ENCODE measurements at places on chromosomes 1 and 21.
A peak's percentile ranks its signal among the peaks of the same experiment; 100 is the strongest.

- no peak for DNase-seq
These were observed 7.0 kb upstream of the MAST2 start for GRCh38 chr1:45796381-45796780.

DNA sequence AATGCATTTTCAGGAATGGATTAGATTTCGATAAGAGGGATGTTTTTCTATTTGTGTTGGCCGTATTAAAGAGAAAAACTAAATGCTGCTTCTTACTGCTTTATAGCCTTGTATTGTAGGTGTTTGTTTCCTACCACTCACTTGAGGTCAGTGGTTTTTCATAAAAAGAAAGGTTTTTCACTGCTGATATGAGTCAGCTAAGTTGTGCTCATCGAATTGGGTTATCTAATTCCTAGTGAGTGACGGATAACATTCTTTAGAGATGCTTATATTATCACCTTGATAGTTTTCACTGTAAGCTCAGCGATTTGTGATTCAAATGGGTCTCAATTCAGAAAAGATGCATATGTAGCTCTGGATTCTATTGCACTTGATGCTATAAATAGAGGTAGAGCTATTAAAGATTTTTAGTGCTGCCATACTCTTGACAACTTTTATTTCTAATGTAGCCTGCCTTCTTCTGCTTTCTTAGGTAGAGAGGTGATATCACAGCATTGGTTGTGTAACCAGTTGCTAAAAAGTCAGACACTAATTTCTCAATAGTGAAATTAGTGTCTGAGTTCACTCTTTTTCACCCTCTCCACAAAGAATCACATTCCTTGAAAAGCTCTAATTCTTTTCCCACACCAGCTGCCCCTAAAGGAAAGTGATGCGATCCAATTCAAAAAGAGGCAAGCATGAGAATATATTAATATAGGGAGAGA lies 180.0 kb downstream of the RASAL2 start:
- DNase-seq, result no peak

DNA sequence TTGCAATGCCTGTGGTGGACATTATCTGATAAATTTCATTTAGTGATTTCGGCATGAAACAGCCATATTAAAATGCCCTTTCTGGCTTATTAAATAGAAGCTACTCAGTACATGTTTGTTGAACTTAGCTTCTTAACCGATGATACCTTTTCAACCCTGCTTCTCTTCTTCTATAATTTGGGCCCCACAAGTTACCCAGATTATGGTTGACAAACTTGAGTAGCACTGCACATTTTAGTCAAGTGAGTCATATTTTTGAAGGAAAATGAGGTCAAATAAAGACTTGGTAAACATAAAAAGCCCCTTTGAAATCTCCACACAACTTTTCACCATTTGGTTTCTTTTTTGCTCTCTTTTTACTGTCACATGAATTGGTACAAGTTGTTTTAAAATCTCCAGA lies 33.8 kb downstream of the GIPC2 start:
- no peak for DNase-seq

GRCh38 chr1:80893115-80893514 lies 907.6 kb upstream of the ADGRL2 start:
- DNase-seq, result no peak

DNA sequence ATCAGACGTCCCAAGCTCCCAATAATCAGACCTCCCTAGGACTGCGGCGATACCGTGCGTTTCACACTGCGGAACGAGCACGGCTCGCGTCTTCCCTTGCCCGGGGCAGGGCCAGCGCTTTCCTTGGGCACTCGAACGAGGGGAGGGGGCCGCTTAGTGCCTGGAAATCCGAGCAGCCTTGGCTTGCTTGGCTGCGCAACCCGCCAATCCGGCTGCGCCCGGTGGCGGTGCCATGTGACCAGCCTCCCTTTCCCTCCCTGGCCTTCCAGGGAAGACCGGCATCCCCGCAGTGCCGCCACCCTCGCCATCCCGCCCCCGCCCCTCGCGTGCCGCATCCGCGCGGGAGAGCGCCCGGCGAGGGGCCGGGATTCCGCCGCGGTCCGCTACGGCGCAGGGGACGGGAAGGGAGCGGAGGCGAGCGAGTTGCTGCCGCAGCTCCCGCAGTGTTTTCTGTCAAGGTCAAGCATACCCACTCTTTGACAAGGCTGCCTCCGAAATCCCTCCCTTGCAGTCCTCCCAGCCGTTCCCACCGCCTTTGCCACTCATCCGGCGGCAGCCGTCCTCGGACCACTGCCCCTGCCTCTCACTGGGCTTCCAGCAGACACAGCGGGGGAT lies 8.3 kb upstream of the RNF19B start:
- DNase-seq, result peak; percentile 63

GRCh38 chr21:43994085-43994484 lies 18.0 kb upstream of the TRAPPC10 start:
- no peak for DNase-seq

DNA sequence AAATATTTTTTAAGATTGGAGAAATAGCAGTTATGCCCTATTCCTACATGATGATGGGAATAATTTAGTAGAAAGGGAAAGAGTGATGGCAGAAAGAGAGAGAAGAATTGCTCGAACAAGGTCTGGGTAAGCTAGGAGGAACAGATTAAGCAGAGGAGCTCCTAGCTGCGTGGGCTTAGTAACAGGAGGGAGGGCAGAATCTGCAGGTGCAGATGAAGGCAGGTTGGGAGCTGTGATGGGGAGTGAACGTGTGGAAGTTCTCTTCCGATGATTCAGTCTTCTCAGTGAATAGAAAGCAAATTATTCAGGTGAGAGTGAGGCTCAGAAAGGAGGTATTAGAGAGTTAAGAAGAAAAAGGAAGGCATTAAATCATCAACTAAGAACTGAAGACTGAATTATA lies 8.3 kb upstream of the CR1 start:
- DNase-seq, result no peak

DNA sequence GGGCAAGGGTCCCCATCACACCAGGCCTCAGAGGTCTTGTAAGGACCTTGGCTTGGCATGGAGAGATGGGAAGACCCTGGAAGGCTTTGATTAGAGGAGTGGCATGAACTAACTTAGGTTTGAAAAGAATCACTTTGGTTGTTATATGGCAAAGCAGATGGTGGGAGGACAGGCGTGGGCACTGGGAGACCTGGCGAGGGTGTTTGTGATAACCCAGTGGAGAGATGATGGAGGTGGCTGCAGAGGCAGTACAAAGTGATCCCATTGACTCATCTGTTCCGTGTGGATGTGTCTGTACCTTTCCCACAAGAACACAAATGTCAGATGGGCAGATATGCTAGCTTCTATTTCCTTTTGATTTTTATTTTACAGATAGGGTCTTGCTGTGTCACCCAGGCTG lies 168.3 kb downstream of the SLC35F3 start:
- DNase-seq, result no peak

DNA sequence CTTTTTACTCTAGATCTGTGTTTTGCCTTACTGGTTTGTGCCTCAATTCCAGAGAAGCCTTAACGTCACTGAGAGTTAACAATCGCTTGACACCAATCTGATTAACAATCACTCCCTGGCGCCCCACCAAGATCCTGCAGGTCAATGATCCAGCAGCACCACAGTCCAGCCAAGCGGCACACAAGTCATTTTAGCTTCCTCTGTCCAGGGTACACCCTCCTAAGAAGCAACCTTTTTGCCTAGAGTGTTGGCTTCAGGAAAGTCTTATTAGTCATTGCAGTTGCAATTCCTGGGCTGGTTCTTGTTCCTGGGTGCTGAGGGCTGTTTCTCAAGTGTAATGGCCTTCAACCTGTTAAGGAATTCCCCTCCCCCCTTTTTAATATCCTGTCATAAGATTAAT lies 323.0 kb upstream of the USP25 start:
- no peak for DNase-seq

DNA sequence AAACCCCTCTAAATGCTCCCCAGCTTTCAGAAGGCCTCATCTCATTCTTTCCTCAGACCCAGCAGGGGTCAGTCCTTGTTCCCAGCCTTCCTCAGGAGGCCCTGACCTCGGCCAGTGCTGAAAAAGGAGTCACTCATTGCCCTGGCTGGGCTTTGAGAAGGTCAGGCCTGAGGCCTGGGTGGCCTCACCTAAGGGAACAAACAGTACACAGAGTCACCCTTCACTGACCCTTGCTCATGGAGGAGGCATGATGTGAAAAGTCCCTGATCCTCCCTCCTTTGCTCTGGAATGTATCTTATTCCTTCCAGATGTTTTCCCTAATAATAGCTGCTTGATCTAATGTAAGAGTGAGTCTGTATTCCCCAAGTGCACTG lies 117.7 kb upstream of the SLC44A3 start:
- no peak for DNase-seq

- no peak for DNase-seq
These were observed 5.2 kb upstream of the LRRC8D start for GRCh38 chr1:89815611-89816010.

GRCh38 chr1:233261695-233262094 lies 33.8 kb downstream of the PCNX2 start:
- no peak for DNase-seq

GRCh38 chr21:35609263-35609662 lies 451.1 kb downstream of the SETD4 start:
- no peak for DNase-seq

- DNase-seq, result no peak
These were observed 51.1 kb downstream of the SUSD4 start for GRCh38 chr1:223312705-223313414.

- DNase-seq, result no peak
These were observed 29.9 kb downstream of the EPHA8 start for GRCh38 chr1:22592919-22593790.

DNA sequence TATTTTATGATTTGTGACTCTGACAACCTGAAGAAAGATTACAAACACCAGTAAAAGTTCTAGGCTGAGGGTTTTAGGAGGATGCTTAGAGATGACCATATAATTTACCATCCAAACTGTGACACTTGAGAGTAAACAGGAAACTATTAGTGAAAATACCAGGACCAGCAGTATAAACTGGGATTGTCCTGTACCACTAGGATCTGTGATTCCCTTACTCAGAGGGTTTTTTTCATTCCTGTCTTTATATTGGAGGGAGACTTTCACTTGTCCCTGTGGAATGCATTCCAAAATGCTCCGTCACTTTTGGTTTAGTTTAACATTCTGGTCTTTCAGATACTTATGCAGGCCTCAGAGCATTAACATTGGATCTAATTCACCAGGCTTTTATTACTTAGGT lies 482.9 kb downstream of the PTBP2 start:
- no peak for DNase-seq

GRCh38 chr1:178693366-178693765 lies 31.7 kb upstream of the RALGPS2 start:
- peak; percentile 68 for DNase-seq

DNA sequence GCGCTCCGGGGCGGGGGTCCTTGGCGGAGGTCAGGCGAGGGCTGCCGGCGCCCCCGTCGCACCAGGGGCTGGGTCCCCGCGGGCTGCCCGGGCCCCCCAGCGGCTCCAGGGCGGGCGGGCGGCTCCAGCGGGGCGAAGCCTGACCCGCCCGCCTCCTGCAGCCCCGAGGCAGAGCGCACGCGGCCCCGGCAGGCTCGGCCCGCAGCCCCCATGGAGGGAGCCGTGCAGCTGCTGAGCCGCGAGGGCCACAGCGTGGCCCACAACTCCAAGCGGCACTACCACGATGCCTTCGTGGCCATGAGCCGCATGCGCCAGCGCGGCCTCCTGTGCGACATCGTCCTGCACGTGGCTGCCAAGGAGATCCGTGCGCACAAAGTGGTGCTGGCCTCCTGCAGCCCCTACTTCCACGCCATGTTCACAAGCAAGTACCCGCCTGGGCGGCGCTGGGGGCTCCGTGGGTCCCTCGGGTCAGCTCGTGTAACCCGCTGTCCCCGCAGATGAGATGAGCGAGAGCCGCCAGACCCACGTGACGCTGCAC lies 817 bp downstream of the KLHL17 start:
- DNase-seq, result no peak

GRCh38 chr1:15017120-15017519 lies 136.4 kb upstream of the TMEM51 start:
- no peak for DNase-seq

GRCh38 chr21:45074048-45074817 lies at the start of gene ADARB1:
ADARB1 (plus strand) TSS chr21:45074580; CDS start chr21:45171657, 97,077 bp downstream.
- no peak for DNase-seq

DNA sequence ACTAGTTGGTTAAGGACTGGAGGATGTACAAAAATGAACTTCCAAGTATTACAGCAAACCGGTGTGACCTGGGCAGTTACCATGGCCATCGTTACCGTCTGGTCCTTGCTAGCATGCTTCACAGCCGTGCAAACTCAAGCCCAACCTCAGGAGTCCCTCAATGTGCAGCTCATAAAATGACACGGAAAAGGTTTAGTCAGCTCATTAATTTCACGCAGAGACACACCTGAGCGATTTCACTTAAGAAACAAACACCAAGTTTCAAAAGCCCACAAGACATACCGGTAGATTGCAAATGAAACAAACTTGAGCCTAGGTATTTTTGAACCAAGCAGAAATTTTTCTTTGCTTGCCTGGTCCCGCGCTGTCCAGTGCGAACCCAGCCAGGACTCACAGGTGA lies 105.0 kb upstream of the ADAR start:
- no peak for DNase-seq

GRCh38 chr1:41255978-41256377 lies 13.9 kb upstream of the SCMH1 start:
- no peak for DNase-seq

Measured in iPS DF 19.7 (cell line).